Temporal lobe (tissue), 4 donors: ENCODE measurements at places on chromosomes 4 and X. TPM values are rescaled to one million over a fixed set of nuclear protein-coding genes. Genes with fewer than 3 reads are reported as not detected.

Gene CRMP1
- total RNA-seq: 551 TPM

Gene SERTM2
- total RNA-seq: under 0.01 TPM

Gene ERAS
- total RNA-seq: not detected

Gene TCEAL6
- 5.7 TPM for total RNA-seq

Gene NPY2R
- 11.8 TPM for total RNA-seq

Gene GAGE2A
- not detected for total RNA-seq

Gene CT45A10
- not detected for total RNA-seq

Gene ADH4
- total RNA-seq: not detected

Gene NUDT11
- total RNA-seq: 63.4 TPM

Gene MAGIX
- total RNA-seq: 1.5 TPM

Gene SLC10A4
- 5.2 TPM for total RNA-seq

Gene GDPD2
- total RNA-seq: 3.9 TPM

Gene GAB1
- 20.2 TPM for total RNA-seq

Gene FOXO4
- total RNA-seq: 2.2 TPM

Gene KLHL4
- 36.1 TPM for total RNA-seq

Gene STK32B
- total RNA-seq: 53.6 TPM

Gene SLC49A3
- total RNA-seq: 0.49 TPM

Gene SMR3B
- total RNA-seq: not detected

Gene PFKFB1
- total RNA-seq: 0.25 TPM

Gene GYPE
- total RNA-seq: 0.25 TPM
